ENCODE measurements at places on chromosomes 7 and 10.

- DNase-seq, result no peak
Measured at GRCh38 chr10:3827266-3827665, 42.3 kb upstream of the KLF6 start.

- no peak for DNase-seq
Measured at GRCh38 chr10:66521506-66521905, 404.3 kb upstream of the LRRTM3 start.

DNA sequence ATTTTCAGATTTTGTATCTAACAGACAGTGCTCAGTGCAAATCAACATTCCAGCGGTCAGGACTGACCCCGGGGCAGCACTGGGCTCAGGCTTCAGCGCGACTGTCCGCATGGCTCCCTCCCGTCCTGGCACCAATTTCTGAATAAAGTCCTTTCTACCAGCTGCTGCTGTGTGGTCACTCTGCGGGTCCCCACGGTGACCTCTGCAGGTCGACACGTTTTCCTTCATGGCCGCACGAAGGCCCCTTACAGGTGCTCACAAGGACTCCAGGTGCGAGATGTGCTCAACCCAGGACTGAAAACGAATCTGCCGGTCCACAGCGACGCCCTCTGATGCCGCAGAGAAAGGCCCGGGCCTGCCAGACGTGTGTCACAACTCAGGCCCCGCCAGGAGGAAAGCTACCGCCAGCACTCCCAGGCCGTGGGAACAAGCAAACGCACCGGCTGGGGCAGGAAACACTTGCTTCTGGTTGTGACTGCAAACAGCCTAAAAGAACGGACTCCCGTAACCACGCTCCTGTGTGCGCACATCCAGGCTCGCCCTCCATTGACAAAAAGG is 3.7 kb upstream of the UTF1 start:
- no peak for DNase-seq

DNA sequence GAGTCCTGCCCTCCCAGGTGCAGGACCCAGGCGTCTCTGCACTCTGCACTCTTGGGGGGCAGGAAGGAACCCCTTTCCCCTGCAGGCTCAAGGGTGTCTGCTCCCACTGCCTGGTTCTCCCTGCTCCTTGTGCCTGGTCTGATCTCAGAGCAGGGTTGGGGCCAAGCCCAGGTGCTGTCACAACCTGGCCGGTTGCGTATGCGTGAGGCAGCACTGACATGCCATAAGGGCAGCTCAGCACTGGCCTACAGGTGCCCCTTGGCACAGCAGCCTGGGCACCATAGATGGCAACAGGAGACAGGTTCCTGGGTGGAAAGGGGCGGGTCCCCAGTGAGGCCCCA is 33.2 kb downstream of the DKK1 start:
- no peak for DNase-seq

DNA sequence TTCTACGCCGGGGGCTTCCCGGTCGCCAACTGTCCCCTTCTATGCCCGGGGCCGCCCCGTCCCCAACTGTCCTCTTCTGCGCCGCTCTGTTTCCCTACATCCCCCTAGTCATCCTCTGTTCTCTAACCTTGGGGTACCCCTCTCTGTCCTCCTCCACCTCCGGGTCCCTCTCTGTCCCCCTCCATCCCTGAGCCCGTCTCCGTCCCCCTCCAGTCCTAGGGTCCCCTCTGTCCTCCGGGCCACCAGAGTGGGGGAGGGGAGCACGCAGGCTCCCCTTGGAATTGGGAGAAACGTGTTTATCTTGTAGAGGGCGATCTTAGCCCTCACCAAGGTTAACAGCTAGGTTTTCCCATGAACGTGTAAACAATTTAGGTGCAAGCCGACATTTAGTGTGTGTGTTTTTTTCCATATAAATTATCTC is 852 bp upstream of the KLF6 start:
- peak; percentile 63 for DNase-seq

- no peak for DNase-seq
Measured at GRCh38 chr7:151432658-151433521, 7.1 kb downstream of the CRYGN start.

DNA sequence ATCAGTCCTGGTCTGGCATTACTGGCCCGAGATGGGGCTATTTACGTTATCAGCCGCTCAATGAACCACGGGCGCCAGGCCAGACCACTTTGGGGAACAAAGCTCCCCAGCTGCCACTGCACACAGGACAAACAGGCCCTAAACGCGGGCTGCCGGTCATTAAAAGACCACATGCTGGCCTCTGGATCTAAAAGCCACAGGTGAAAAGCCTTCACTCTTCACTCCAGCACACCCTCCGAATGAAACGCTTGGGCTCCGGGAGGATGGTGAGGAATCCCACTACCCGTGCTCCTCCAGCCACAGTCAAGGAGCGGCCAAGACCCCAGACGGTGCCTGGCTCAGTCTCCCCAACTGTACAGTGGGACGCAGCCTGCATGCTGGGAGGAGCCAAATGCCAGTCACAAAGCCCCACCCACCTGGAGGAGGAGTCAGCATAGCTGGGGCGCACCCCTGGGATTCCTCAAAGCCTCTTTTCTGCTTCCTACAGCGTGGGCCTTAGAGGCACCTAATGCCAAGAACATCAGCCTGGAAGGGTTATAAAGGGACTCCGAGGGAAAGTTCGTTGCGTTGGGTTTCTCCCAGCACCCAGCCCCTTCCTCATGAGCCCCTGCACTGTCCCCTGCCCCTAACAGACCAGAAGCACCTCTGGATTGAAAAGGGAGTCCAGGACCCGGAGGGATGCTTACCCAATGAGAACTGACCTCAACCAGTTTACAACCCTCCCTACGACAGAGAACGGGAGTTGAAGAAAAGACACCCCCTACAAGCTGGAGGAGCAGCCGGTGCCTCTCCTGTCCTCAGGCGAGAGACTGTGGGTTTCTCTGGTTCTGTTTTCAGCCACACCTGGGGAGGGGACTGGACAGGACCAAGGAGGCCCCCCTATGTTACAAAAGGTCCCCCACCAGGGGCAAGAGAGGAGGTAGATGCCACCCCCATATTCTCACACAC is 4.7 kb downstream of the PDGFA start:
- no peak for DNase-seq

DNA sequence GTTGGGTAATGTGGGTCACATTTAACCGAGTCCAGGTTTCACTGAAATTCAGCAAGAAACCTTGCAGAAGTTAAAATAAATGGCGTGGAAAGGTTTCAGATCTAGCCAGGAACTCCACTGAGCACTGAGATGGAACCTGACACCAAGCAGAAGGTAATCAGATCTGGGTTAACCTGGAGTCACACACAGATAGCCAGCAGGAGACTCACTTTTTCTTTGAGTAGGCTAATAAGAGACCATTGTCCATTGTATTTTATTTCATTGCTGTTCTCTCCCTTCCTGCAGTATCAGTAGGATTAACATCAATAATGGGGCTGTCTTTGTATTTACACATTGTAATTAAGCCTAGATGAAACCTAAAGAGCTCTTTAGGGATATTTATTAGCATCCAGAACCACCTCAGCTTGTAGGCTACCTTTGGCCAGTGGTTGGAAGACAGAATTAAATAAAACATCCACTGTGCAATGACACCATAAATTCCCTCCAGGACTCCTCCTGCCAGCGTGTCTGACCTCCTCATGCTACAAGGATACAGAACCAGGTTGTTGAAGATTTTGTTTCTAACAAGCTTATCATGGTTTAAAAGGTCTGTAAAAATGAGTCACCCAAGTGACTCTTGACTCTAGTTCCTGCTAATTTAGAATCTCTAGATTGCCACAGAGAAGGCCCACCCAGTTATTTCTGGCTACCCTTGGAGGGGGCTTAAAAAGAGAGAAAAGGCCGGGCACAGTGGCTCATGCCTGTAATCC is 151.1 kb downstream of the SORCS1 start:
- DNase-seq, result no peak

Measured in glutamatergic neuron (in vitro differentiated cells).